Upper lobe of right lung (tissue), 1 donor: ENCODE measurements at places on chromosomes 16 and 17. TPM values are rescaled to one million over a fixed set of nuclear protein-coding genes. Genes with fewer than 3 reads are reported as not detected.

DNA sequence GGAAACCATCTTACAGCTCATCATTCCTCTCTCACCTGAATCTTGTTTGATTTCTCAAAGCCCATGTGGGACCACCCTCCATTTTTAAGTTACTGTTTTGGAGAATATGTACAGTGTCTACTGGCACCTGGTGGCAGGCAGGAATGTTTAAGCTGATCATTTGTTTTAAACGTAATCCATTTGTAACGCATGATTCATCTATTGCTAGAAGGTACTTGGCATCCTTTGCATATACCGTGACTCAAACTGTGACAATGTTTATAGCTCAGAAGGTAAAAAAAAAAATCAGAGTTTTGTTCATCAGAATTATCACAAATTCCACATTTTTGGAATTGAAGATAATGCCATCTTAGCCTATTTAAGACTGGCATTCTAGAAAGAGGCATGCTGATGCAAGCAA, 1007.5 kb upstream of the EEF2KMT start:
- no peaks in the 10 kb centered on the region for H3K36me3 ChIP-seq
- no peak overlapping the region for H3K4me3 ChIP-seq

- H3K36me3 ChIP-seq, result no peaks in the 10 kb centered on the region
- no peaks in the 10 kb centered on the region for H3K4me1 ChIP-seq
- no peaks in the 10 kb centered on the region for H3K27me3 ChIP-seq
- no peak overlapping the region for H3K4me3 ChIP-seq
Measured at GRCh38 chr16:62717026-62717425, 680.8 kb upstream of the CDH8 start.

GRCh38 chr17:69245617-69246016, 17.0 kb upstream of the ABCA10 start:
- peaks cover 3% of the 10 kb centered on the region for H3K36me3 ChIP-seq
- H3K4me3 ChIP-seq, result no peak overlapping the region
- DNase-seq, result no peak
- no peak overlapping the region for H3K27ac ChIP-seq

DNA sequence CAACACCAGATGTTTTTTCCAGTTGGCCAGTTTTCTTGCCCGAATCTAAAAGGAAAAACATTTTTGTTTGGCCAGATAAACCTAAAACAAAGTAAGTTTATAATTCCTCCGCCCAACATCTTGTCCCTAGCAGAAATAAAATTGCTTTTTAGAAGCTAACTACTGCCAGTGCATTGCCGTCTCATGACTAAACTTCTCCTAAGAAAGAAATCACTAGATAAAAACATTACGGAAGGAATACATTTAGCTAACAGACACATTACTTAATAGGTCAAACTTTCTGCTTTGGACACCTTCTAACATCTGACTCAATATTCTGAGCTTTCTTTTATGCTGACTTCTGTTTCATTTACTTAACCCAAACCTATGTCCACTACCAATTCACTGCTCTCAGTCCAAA, 36.2 kb downstream of the FBXL20 start:
- H3K27ac ChIP-seq, result no peak overlapping the region
- H3K36me3 ChIP-seq, result no peaks in the 10 kb centered on the region
- no peaks in the 10 kb centered on the region for H3K27me3 ChIP-seq
- DNase-seq, result no peak
- no peak overlapping the region for H3K4me3 ChIP-seq

DNA sequence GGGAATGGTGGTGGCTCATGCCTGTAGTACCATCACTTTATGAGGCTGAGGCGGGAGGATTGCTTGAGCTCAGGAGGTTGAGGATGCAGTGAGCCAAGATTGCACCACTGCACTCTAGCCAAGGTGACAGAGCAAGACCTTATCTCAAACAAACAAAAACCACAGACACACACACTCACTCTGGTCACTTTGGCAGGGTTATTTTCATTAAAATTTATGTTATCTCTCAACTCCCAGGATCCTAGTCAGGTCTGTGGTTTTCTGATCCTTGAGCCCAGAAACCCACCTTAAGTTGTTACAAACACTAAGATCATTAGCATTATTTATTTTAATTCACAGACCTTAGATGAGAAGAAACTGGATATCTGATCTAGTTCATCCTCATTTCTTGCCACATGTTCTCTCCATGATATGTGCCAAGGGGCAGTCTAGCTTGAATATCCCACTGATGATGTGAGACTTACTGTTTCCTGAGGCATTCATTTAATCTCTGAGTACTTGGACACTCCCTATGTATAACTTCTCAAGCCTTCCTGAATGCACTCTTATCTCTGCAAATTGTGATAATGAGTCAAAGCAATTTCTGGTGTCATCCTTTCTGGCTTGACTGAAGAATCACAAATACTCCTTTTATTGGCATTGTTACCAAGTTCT, 9.6 kb downstream of the ABHD15 start:
- H3K4me3 ChIP-seq, result no peak overlapping the region
- DNase-seq, result no peak
- H3K4me1 ChIP-seq, result peaks cover 10% of the 10 kb centered on the region
- H3K27ac ChIP-seq, result no peak overlapping the region

DNA sequence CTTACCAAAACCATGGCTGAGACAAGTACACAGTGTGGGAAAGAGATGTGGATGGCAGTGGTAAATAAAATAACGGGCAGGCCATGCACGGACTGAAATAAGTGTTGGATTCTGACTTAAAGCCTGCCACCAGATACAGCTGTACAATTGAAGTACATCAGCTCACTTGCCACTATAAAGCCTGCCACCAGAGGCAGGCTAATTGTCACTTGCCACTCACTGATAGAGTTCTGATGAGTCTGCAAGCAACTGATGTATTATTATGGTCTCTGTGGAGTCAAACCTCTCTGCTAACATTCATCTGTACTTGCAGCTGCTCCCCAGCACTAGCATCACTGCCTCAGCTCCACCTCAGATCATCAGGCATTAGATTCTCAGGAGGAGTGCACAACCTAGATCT, 93.0 kb downstream of the CYTH1 start:
- no peaks in the 10 kb centered on the region for H3K27me3 ChIP-seq
- DNase-seq, result no peak
- H3K36me3 ChIP-seq, result peaks cover 89% of the 10 kb centered on the region
- H3K4me1 ChIP-seq, result no peaks in the 10 kb centered on the region
- H3K27ac ChIP-seq, result no peak overlapping the region
- no peak overlapping the region for H3K4me3 ChIP-seq

- no peak overlapping the region for H3K27ac ChIP-seq
- no peak overlapping the region for H3K4me3 ChIP-seq
- no peaks in the 10 kb centered on the region for H3K27me3 ChIP-seq
- no peak for DNase-seq
- H3K4me1 ChIP-seq, result peaks cover 7% of the 10 kb centered on the region
Measured at GRCh38 chr17:56824503-56824902, 9.2 kb downstream of the C17orf67 start.

GRCh38 chr16:13936596-13937081, 16.7 kb downstream of the ERCC4 start:
- peaks cover 24% of the 10 kb centered on the region for H3K36me3 ChIP-seq
- no peaks in the 10 kb centered on the region for H3K27me3 ChIP-seq
- H3K4me1 ChIP-seq, result no peaks in the 10 kb centered on the region
- no peak overlapping the region for H3K4me3 ChIP-seq
- H3K27ac ChIP-seq, result no peak overlapping the region

GRCh38 chr16:11032922-11033291, 88.5 kb downstream of the CLEC16A start:
- H3K27ac ChIP-seq, result no peak overlapping the region
- no peak for DNase-seq
- H3K27me3 ChIP-seq, result no peaks in the 10 kb centered on the region
- H3K4me1 ChIP-seq, result peaks cover 8% of the 10 kb centered on the region
- peaks cover 16% of the 10 kb centered on the region for H3K36me3 ChIP-seq
- H3K4me3 ChIP-seq, result no peak overlapping the region

- H3K4me1 ChIP-seq, result peaks cover 29% of the 10 kb centered on the region
- no peak for DNase-seq
- H3K27ac ChIP-seq, result peak overlapping the region; percentile 91
- H3K4me3 ChIP-seq, result no peak overlapping the region
Measured at GRCh38 chr17:76502341-76503211, 1.4 kb upstream of the RHBDF2 start.

GRCh38 chr16:15650698-15651171, 690 bp downstream of the NDE1 start:
- no peaks in the 10 kb centered on the region for H3K36me3 ChIP-seq
- DNase-seq, result no peak
- H3K4me3 ChIP-seq, result peak overlapping the region; percentile 99

GRCh38 chr17:52156576-52157570, 1.6 kb downstream of the CA10 start:
- H3K27ac ChIP-seq, result no peak overlapping the region
- H3K36me3 ChIP-seq, result no peaks in the 10 kb centered on the region
- peaks cover 40% of the 10 kb centered on the region for H3K27me3 ChIP-seq
- no peak overlapping the region for H3K4me3 ChIP-seq
- no peak for DNase-seq

DNA sequence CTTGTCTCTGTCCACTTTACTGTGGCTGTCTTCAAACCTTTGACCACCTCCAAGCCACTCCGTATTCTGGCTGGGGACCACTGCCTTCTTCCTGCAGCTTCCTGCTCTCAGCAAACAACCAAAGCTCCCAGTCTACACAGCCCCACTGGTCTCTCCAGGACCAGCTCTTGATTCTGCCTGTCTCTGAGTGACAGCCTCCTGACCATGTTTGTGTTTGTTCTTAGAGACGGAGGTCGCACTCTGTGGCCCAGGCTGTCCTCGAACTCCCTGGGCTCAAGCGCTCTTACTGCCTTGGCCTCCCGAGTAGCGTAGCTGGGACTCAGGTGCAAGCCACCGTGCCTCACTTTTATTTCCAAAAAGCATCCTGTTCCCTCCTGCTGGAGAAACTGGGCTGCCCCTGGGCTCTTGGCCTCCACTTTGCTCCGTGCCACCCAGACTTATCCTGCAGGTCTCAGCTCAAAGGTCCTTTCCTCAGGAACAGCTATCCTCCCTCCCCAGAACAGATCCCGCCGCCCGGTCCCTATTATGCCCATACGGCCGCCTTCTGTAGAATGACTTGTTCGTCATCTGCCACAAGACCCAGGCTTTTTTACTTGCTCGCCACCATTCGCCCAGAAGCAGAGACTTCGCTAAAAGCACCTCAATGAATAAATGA, 9.1 kb downstream of the MNT start:
- no peak for DNase-seq
- peak overlapping the region; percentile 84 for H3K4me3 ChIP-seq
- peaks cover 50% of the 10 kb centered on the region for H3K4me1 ChIP-seq

GRCh38 chr16:349211-349610, 3.3 kb downstream of the AXIN1 start:
- H3K4me3 ChIP-seq, result no peak overlapping the region
- peaks cover 13% of the 10 kb centered on the region for H3K4me1 ChIP-seq
- DNase-seq, result no peak
- H3K27me3 ChIP-seq, result no peaks in the 10 kb centered on the region
- no peak overlapping the region for H3K27ac ChIP-seq

DNA sequence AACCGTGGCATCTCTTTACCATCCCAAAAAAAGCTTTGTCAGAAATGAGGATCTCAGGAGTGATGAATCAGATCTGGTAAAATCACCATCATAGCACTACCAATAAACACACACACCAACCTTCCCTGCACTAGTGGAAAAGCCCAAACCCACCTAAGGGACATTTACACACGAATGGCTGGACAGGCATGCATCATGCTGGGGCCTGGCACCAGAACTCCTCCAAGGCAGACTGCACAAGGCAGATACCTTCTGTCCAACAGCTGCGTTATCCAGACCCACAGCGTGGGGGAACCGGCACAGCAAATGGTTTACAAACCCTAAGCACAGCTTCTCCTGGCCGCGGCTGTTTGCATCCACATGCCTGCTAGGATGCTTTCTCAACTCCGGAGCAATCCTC, 2.8 kb downstream of the ASIC2 start:
- no peak overlapping the region for H3K27ac ChIP-seq
- H3K4me3 ChIP-seq, result no peak overlapping the region
- H3K4me1 ChIP-seq, result peaks cover 3% of the 10 kb centered on the region
- H3K27me3 ChIP-seq, result peaks cover 59% of the 10 kb centered on the region
- DNase-seq, result no peak

GRCh38 chr16:892536-893255, 78.1 kb downstream of the LMF1 start:
- DNase-seq, result no peak
- no peaks in the 10 kb centered on the region for H3K4me1 ChIP-seq
- H3K36me3 ChIP-seq, result peaks cover 10% of the 10 kb centered on the region
- H3K27me3 ChIP-seq, result no peaks in the 10 kb centered on the region
- H3K4me3 ChIP-seq, result no peak overlapping the region

GRCh38 chr16:11276896-11277593, 765 bp upstream of the PRM2 start:
- H3K27me3 ChIP-seq, result no peaks in the 10 kb centered on the region
- no peak overlapping the region for H3K4me3 ChIP-seq

DNA sequence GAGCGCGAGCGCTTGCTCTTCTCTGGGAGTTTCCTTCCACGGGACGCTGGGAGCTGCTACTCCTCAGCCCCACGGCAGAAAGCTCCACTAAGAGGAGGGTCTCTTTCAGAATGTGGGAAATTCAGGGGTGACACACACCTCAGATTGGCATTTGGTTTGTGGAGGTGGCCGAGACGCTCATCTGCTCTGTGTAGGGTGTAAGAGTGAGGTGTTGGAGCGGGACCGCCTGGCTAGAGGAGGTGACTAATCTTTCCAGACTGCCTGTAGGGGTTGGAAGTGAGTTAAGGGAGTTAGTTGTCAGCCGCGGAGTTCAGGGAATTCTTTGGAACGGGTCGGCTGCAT, 735 bp downstream of the PSMD11 start:
- no peaks in the 10 kb centered on the region for H3K27me3 ChIP-seq
- peak overlapping the region; percentile 100 for H3K4me3 ChIP-seq

DNA sequence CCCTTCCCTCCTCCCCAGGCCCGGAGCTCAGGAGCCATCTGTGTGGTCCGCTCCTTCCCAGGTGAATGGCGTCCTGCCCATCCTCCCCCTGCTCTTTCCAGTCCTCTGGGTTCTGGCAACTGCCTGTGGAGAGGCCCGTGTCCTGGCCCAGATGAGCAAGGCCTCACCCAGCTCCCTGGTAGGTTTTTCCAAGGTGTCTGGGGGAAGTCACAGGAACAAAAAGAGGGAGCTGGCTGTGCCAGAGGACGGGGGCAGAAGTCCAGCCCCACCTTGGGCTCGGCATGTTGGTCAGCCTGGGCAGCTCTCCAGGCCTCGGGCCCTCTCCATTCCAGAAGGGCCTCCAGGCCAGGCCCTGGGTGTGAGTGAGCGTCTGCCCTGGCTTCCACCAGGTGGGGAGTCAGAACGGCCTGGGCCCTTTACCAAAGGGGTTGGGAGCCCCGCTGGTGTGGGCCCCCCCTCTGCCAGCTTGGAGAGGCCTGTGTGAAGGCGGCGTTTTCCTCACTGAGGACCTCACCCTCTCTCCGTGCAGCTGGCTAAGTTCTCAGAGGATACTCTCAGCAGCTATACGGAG, 25.1 kb downstream of the CASKIN2 start:
- no peak for DNase-seq
- no peak overlapping the region for H3K4me3 ChIP-seq
- H3K27ac ChIP-seq, result peak overlapping the region; percentile 60
- H3K4me1 ChIP-seq, result peaks cover 28% of the 10 kb centered on the region
- H3K36me3 ChIP-seq, result peaks cover 41% of the 10 kb centered on the region

CDH1 gene
- total RNA-seq, result 128 TPM

ABCC6 gene
- total RNA-seq, result 42.5 TPM

NGFR gene
- 0.78 TPM for total RNA-seq

CLCN7 gene
- 138 TPM for total RNA-seq

FBXL19 gene
- 13.4 TPM for total RNA-seq

CTRL gene
- 0.96 TPM for total RNA-seq

KIF18B gene
- total RNA-seq, result 0.32 TPM
